ENCODE measurements at places on chromosomes 5 and 9. TPM values are rescaled to one million over a fixed set of nuclear protein-coding genes. Genes with fewer than 3 reads are reported as not detected.

The NEUROG1 gene
- not detected for total RNA-seq

The SPINK5 gene
- total RNA-seq, result 0.25 TPM

The NR5A1 gene
- total RNA-seq, result not detected

The C5orf46 gene
- not detected for total RNA-seq

The NUP214 gene
- 11.5 TPM for total RNA-seq

Measured in renal cortical epithelial cell (primary cell).